Naive thymus-derived CD8-positive, alpha-beta T cell (primary cell): ENCODE measurements at places on chromosomes 2 and 18. TPM values are rescaled to one million over a fixed set of nuclear protein-coding genes. Genes with fewer than 3 reads are reported as not detected.

- no peak overlapping the region for H3K4me3 ChIP-seq
- no peaks in the 10 kb centered on the region for H3K36me3 ChIP-seq
- no peak overlapping the region for H3K27ac ChIP-seq
- H3K4me1 ChIP-seq, result no peaks in the 10 kb centered on the region
- no peak for DNase-seq
These were observed 319.4 kb downstream of the LRRTM1 start for GRCh38 chr2:79985145-79985544.

GRCh38 chr2:98895901-98896300 lies 40.1 kb downstream of the CRACDL start:
- H3K36me3 ChIP-seq, result no peaks in the 10 kb centered on the region
- no peak overlapping the region for H3K4me3 ChIP-seq
- no peak for DNase-seq

- peaks cover 7% of the 10 kb centered on the region for H3K27me3 ChIP-seq
- no peak overlapping the region for H3K27ac ChIP-seq
- H3K4me1 ChIP-seq, result peaks cover 10% of the 10 kb centered on the region
- DNase-seq, result no peak
- no peaks in the 10 kb centered on the region for H3K36me3 ChIP-seq
These were observed 84.2 kb upstream of the ID2 start for GRCh38 chr2:8597559-8598225.

GRCh38 chr2:60152226-60152833 lies 401.1 kb downstream of the BCL11A start:
- peaks cover 6% of the 10 kb centered on the region for H3K27me3 ChIP-seq
- no peak overlapping the region for H3K27ac ChIP-seq
- peaks cover 6% of the 10 kb centered on the region for H3K4me1 ChIP-seq
- no peak overlapping the region for H3K4me3 ChIP-seq

GRCh38 chr2:7907041-7907440 lies 774.8 kb upstream of the ID2 start:
- no peak for DNase-seq
- H3K27ac ChIP-seq, result no peak overlapping the region
- no peaks in the 10 kb centered on the region for H3K4me1 ChIP-seq
- H3K27me3 ChIP-seq, result no peaks in the 10 kb centered on the region
- H3K4me3 ChIP-seq, result no peak overlapping the region
- H3K36me3 ChIP-seq, result no peaks in the 10 kb centered on the region

Gene SETBP1
- total RNA-seq, result 1.6 TPM

Gene MREG
- total RNA-seq, result 5.2 TPM

Gene ARL4C
- total RNA-seq, result 137 TPM

Gene PTPRN
- not detected for total RNA-seq
